ENCODE measurements at places on chromosomes 2 and 18. TPM values are rescaled to one million over a fixed set of nuclear protein-coding genes. Genes with fewer than 3 reads are reported as not detected.

GRCh38 chr18:31719363-31720006 lies 35.1 kb upstream of the B4GALT6 start:
- peaks cover 10% of the 10 kb centered on the region for H3K4me1 ChIP-seq
- H3K36me3 ChIP-seq = no peaks in the 10 kb centered on the region

- no peak overlapping the region for H3K27ac ChIP-seq
- DNase-seq = no peak
- H3K27me3 ChIP-seq = peaks cover 10% of the 10 kb centered on the region
- peaks cover 42% of the 10 kb centered on the region for H3K4me1 ChIP-seq
Observed at GRCh38 chr2:72133721-72134407, 13.8 kb downstream of the CYP26B1 start.

DNA sequence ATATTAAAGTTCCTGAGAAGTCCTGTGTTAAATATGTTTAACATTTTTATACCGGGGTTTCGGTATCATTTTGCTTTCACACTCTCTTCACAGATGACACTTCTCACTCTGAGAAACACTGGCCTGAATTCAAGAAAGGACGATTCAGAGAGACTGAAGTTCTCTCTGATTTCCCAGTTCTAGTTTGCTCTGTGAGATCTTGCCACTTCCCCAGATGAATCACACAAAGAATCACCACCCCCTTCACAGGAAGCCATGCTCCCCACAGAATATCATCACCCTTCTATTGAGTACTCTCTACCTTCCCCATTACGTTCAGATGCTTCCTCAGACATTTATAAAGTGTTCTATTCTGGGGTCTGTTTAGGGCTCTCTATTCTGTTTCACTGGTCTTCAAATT lies 16.1 kb upstream of the CD207 start:
- H3K27ac ChIP-seq = no peak overlapping the region
- DNase-seq = no peak
- peaks cover 3% of the 10 kb centered on the region for H3K27me3 ChIP-seq
- no peak overlapping the region for H3K4me3 ChIP-seq
- no peaks in the 10 kb centered on the region for H3K36me3 ChIP-seq

DNA sequence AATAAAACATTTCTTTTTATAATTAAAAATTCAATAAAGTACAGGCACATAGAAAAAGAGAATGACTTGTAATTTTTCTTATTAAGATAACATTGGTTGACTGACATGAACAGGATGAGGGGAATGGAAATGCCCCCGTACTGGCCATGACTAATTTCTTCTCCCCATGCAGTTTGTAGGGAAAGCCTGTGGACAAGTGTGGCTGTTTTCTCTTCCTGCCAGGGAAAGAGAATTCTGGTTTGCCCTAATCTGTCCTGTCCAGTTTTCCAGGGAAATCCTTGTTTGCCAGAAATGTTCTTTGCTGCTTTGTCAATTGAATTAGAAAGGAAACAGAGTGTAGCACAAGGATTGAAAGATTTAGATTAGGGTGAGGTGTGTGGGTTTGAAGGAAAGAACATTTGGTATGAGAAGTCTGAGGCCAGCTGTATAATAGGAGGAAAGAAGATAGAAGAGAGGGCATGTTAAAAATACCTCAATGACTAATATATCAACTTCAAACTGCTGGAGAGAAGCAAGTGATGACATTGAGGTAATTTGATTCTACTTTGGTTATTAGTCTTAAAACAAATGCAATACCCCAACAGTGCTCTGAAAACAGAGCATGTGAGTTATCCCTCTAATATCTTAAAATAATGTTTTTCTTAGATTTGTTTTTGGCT lies 593.9 kb upstream of the ZNF804A start:
- no peak for DNase-seq
- H3K4me3 ChIP-seq = no peak overlapping the region
- no peaks in the 10 kb centered on the region for H3K36me3 ChIP-seq
- no peaks in the 10 kb centered on the region for H3K4me1 ChIP-seq
- no peaks in the 10 kb centered on the region for H3K27me3 ChIP-seq
- no peak overlapping the region for H3K27ac ChIP-seq

- no peak overlapping the region for H3K4me3 ChIP-seq
- no peak for DNase-seq
- H3K36me3 ChIP-seq = peaks cover 4% of the 10 kb centered on the region
- no peak overlapping the region for H3K27ac ChIP-seq
- no peaks in the 10 kb centered on the region for H3K4me1 ChIP-seq
Observed at GRCh38 chr2:148231858-148232257, 211.0 kb downstream of the MBD5 start.

DNA sequence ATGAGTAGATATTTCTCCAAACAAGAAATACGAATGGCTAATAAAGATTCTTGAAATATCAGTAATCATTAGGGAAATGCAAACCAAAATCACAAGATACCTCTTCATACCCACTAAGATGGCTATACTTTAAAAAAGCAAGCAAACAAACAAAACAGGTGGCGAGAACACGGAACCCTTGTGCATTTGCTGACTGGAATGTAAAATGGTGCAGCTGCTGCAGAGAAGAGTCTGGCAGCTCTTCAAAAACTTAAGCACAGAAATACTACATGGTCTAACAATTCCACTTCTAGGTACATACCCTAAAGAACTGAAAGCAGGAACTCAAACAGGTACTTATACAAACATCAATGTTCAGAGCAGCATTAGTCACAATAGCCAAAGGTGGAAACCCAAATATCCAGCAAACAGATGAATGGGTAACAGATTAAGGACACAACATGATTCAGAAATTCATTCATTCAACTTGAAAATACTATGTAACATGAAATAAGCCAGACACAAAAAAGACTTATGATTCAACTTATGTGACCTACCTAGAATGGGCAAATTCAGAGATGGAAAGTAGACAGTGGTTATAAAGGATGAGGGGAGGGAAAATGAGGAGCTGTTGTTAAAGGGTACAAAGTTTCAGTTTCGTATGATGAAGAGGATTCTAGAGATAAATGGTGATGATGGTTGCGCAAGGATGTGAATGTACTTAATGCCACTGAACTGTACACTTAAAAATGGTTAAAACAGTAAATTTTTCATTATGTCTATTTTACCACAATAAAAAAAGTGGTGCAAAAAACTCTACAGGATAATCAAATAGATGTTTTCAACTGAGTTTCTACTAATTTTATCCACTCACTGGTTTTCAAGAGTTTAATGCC lies 26.9 kb upstream of the GPR75 start:
- no peaks in the 10 kb centered on the region for H3K4me1 ChIP-seq
- H3K36me3 ChIP-seq = peaks cover 12% of the 10 kb centered on the region
- no peak for DNase-seq
- H3K4me3 ChIP-seq = no peak overlapping the region

DNA sequence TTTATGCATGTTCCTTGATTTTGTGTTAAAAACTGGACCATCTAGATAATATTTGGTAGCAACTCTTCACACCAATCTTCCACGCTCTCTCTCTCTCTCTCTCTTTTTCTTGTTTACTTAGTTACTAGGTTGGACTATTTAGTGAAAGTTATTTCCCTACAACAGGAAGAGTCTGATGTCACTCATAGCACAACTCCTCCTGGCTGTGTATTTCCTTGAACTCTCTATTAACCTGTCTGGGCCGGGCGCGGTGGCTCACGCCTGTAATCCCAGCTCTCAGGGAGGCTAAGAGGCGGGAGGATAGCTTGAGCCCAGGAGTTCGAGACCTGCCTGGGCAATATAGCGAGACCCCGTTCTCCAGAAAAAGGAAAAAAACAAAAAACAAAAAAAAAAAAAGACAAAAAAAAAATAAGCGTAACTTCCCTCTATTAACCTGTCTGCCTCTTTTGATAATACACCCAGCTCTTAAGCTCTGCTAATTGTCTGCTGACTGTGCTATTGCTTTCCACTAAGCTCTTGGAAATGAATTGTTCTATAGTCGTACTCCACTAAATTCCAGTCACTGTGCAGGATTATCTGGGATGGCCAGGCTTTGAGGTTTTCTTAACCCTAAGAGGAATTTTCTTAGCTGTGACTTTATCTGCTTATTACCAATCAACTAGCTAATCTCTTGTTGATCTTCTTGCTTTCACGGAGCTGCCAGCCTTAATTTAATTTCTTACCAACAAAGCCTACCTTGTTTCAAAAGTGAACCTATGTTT lies 18.1 kb upstream of the CDH19 start:
- H3K27me3 ChIP-seq = no peaks in the 10 kb centered on the region
- H3K27ac ChIP-seq = no peak overlapping the region
- H3K4me3 ChIP-seq = no peak overlapping the region
- no peak for DNase-seq

GRCh38 chr2:23617811-23618215 lies 232.8 kb downstream of the KLHL29 start:
- H3K27ac ChIP-seq = peak overlapping the region; percentile 83
- no peaks in the 10 kb centered on the region for H3K27me3 ChIP-seq
- DNase-seq = no peak
- H3K4me1 ChIP-seq = peaks cover 76% of the 10 kb centered on the region
- no peak overlapping the region for H3K4me3 ChIP-seq

- DNase-seq = no peak
- no peak overlapping the region for H3K27ac ChIP-seq
- H3K36me3 ChIP-seq = no peaks in the 10 kb centered on the region
- no peak overlapping the region for H3K4me3 ChIP-seq
Observed at GRCh38 chr2:31365834-31366505, 48.6 kb downstream of the XDH start.

DNA sequence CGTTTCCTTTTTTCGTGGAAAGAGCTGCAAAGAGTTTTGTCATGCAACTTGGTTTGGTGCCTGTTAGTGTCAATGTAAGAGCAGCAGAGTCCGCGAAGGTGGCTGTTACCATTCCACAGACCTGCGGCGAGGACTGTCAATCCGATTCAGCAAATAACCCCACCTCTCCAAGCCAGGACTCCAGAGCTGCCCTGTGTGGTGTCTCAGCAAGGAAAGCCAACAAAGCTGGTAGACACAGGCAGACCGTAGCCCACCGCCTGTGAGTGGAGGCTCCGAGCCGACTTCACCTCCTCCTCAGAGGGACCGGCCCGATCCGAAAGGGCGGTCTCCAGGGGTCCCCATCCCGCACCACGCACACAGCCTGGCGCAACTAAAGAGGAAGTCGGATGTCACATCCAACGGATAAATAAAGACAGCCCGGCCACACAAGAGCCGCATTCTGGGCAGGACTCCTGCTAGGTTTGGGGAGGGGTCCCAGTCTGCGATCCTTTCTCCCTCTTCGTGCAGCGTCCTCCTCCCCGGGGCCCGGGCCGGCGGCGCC lies 819 bp downstream of the ANKRD44 start:
- H3K4me3 ChIP-seq = peak overlapping the region; percentile 82
- peaks cover 20% of the 10 kb centered on the region for H3K4me1 ChIP-seq
- peak overlapping the region; percentile 70 for H3K27ac ChIP-seq
- H3K36me3 ChIP-seq = no peaks in the 10 kb centered on the region

DNA sequence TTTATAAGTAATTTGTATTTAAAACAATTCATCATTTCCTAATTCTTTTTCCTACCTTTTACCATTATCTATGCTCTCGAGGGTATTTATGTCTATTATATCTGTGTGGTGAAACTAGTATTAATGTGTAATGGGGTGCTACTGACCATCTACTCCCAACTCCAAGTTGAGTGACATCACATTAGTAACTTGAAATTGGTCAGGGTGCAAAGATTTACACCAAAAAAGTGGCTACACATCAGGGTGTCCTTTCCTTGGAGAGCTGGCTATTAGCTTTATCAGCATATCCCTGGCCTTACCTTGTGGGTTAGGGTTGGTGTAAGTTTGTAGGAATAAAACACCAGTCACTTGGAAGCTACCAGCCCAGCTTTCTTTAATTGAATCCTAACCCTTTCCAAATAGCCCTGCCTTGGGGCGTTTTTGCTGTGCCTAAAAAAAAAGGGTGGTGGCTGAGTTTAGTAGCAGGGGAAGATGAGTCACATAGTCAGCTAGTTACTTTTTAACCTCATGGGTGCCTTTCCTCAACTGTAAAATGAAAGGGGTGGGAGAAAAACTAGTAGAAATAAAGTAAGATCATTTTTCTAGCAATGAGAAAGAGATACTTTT lies 14.0 kb downstream of the ANXA4 start:
- no peaks in the 10 kb centered on the region for H3K4me1 ChIP-seq
- no peak for DNase-seq
- no peaks in the 10 kb centered on the region for H3K27me3 ChIP-seq
- H3K4me3 ChIP-seq = no peak overlapping the region
- no peaks in the 10 kb centered on the region for H3K36me3 ChIP-seq

GRCh38 chr18:59085797-59086196 lies 53.9 kb upstream of the SEC11C start:
- no peaks in the 10 kb centered on the region for H3K27me3 ChIP-seq
- H3K4me3 ChIP-seq = no peak overlapping the region
- H3K4me1 ChIP-seq = peaks cover 12% of the 10 kb centered on the region
- no peaks in the 10 kb centered on the region for H3K36me3 ChIP-seq
- no peak for DNase-seq

GRCh38 chr2:152962446-152962845 lies 244.0 kb downstream of the ARL6IP6 start:
- no peak overlapping the region for H3K4me3 ChIP-seq
- no peaks in the 10 kb centered on the region for H3K27me3 ChIP-seq
- no peak for DNase-seq
- no peak overlapping the region for H3K27ac ChIP-seq
- no peaks in the 10 kb centered on the region for H3K36me3 ChIP-seq
- H3K4me1 ChIP-seq = no peaks in the 10 kb centered on the region

- DNase-seq = no peak
- no peaks in the 10 kb centered on the region for H3K36me3 ChIP-seq
- H3K4me1 ChIP-seq = peaks cover 5% of the 10 kb centered on the region
- H3K27me3 ChIP-seq = no peaks in the 10 kb centered on the region
- no peak overlapping the region for H3K4me3 ChIP-seq
- H3K27ac ChIP-seq = no peak overlapping the region
Observed at GRCh38 chr2:5495586-5495985, 196.6 kb upstream of the SOX11 start.

- peak overlapping the region; percentile 43 for H3K4me3 ChIP-seq
- peaks cover 12% of the 10 kb centered on the region for H3K4me1 ChIP-seq
- H3K27me3 ChIP-seq = peaks cover 3% of the 10 kb centered on the region
- H3K36me3 ChIP-seq = no peaks in the 10 kb centered on the region
- DNase-seq = peak; percentile 40
- peak overlapping the region; percentile 67 for H3K27ac ChIP-seq
Observed at GRCh38 chr2:38037757-38038621, 38.0 kb downstream of the CYP1B1 start.

The TWIST2 gene
- 3.4 TPM for total RNA-seq

The LRATD1 gene
- total RNA-seq = 15.8 TPM

The SERPINB7 gene
- not detected for total RNA-seq

The CMPK2 gene
- 15.3 TPM for total RNA-seq

The PLB1 gene
- total RNA-seq = 10.7 TPM

The AGFG1 gene
- total RNA-seq = 72.4 TPM

Measured in spinal cord (tissue), 10 donors.